MV-4-11 (cell line): ENCODE measurements at places on chromosomes 5 and 9.

DNA sequence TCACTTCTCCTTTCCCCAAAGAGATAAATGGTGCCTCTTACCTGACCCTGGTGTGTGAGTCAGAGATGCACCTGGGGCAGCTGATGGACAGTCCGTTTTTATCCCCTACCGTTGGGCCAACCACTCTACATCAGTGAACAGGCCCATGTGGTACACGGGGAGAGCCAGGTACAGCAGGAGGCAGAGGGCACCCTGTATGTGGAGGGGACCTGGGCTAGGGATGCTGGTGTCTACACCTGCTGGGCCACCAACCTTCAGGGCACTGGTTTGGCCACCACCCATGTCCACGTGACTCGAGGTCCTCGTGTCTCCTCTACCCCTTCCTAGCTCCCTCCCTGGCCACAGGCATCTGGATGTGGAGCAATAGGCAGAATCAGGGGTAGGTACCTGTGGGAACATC is 22.7 kb upstream of the ANXA6 start:
- no peak for DNase-seq

GRCh38 chr5:82154776-82155175 is 123.4 kb downstream of the RPS23 start:
- no peak for DNase-seq

GRCh38 chr5:43773478-43773844 is 170.5 kb downstream of the NNT start:
- peak; percentile 65 for DNase-seq

GRCh38 chr9:97766092-97766491 is 69.0 kb upstream of the XPA start:
- no peak for DNase-seq

GRCh38 chr9:14395317-14396082 is 81.6 kb upstream of the NFIB start:
- DNase-seq, result no peak

DNA sequence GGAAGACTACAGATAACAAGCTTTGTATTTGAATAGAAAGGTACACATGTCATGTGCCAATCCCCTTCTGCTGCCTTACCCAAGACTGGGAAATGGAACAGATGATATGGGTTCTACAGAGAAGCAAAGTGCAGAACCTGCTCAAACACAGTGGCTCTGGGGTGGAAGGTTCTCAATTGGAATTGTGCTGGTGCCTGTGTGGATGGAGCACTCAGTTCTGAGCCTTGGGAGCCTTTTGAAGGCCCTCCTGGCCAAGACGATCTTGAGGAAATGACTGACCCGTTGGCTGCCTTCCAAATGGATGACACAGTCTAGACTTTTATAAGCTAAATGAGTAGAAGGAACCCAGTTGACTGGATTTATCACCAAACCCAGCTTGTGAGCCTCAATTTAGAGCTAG is 4.2 kb upstream of the PRSS3 start:
- peak; percentile 19 for DNase-seq

DNA sequence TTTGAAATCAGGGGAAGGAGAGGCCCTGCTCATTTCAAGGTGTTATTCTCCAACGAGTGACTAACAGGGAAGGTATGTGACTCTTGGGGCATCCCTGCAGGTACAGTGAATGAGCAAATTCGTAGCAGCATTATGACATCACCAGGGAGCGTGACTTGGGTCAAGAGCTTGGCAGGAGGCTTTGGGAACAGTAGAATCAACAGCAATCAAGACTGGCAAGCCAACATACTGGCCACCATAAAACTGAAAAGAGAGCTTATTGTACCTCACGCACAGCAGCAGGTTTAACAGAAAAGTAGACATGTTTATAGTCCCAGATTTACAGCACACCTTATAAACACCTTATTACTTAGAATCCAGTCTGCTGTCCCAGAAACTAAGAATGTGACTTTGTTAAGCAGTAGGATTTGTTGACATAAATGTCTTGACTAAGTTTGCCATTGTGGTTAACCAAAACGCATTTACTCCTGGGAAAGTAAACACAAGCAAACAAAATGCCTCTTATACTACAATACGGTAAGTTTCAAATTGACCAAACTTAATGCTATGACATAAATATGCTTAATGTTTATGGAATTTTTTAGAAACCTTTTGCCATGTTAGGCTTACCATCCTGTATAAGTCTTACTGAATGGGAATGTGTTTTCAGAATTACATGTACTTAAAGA is 297.8 kb downstream of the NPR3 start:
- DNase-seq, result no peak

- no peak for DNase-seq
Measured at GRCh38 chr5:175842951-175843793, 28.2 kb upstream of the CPLX2 start.

GRCh38 chr5:71705421-71705820 is 13.7 kb upstream of the CARTPT start:
- DNase-seq, result no peak
